ENCODE measurements at places on chromosomes 5 and 9. TPM values are rescaled to one million over a fixed set of nuclear protein-coding genes. Genes with fewer than 3 reads are reported as not detected.

Gene PPP1R26
- total RNA-seq: 8.9 TPM

Gene SYK
- 106 TPM for total RNA-seq

Gene TSSK1B
- not detected for total RNA-seq

Gene NUDT2
- 15.5 TPM for total RNA-seq

Gene SNCAIP
- total RNA-seq: 9.9 TPM

Gene TTF1
- 14.6 TPM for total RNA-seq
